ENCODE measurements at places on chromosomes 3 and 15.
A peak's percentile ranks its signal among the peaks of the same experiment; 100 is the strongest.

DNA sequence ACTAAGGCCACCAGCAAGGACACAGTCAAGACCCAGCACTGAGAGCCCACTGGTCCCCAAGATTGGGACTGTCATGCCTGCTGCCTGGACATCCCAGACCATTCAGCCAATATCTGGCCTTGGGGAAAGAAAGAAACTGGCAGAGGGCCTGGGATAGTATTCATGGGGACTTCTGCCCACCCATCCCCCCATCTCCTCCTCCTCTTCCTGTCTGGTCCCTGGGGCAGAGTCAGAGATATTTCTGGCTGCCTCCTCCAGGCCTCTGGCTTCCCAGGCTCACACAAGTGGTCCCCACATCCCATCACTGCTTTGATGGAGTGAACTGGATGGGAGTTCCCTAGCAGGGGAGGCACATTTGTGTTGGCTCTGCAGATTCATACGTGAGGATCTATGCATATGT, 4.2 kb upstream of the RASL12 start:
- H3K36me3 ChIP-seq, result no peaks in the 10 kb centered on the region
- peaks cover 31% of the 10 kb centered on the region for H3K27me3 ChIP-seq
- H3K4me3 ChIP-seq, result no peak overlapping the region

GRCh38 chr15:63970621-63971426, 75.5 kb downstream of the DAPK2 start:
- peak overlapping the region; percentile 86 for H3K27ac ChIP-seq
- H3K4me1 ChIP-seq, result peaks cover 25% of the 10 kb centered on the region
- peak; percentile 39 for DNase-seq
- H3K36me3 ChIP-seq, result peaks cover 2% of the 10 kb centered on the region
- H3K4me3 ChIP-seq, result peak overlapping the region; percentile 51
- peaks cover 6% of the 10 kb centered on the region for H3K27me3 ChIP-seq

DNA sequence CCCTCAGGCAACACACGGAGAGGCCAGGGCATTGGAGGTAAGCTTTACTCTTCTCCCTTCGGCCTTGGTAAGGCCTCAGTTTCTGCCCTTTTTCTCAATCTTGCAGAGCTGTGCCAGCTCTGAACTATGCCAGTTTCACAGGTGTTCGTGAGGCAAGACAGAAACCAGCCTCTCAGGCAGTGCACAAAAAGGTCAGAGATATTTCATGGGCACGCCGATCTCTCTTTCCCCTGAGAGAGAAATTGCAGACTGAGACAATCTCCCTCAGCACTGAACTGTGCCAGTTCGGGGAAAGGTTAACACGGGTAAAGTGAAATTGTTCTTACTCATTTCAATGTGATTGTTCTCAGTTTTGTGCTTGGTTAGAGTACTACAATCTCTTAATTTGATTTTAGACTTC, 88.5 kb downstream of the GMNC start:
- no peaks in the 10 kb centered on the region for H3K4me1 ChIP-seq
- no peak overlapping the region for H3K4me3 ChIP-seq
- no peaks in the 10 kb centered on the region for H3K36me3 ChIP-seq
- no peaks in the 10 kb centered on the region for H3K27me3 ChIP-seq

DNA sequence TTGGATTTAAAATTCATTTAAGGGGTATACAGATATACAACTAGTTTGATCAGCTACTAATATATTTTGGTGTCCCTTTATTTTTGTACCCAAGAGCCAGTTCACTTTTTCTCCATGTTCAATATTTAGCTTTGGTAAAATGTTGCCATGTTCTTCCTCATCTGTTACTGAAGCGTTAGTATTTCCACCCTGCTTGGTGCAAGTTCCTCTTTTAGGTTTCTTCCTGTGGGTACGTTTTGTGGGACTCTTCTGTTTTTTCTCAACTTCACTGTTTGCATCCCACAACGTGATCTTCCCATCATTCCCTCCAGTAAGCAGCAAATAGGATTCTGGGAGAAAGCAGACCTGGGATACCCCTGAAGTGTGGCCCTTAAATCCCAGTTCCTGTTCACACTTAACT, 14.1 kb downstream of the WDR53 start:
- H3K27me3 ChIP-seq, result no peaks in the 10 kb centered on the region
- no peak for DNase-seq
- H3K4me3 ChIP-seq, result peak overlapping the region; percentile 47
- H3K36me3 ChIP-seq, result peaks cover 12% of the 10 kb centered on the region
- H3K4me1 ChIP-seq, result peaks cover 14% of the 10 kb centered on the region

DNA sequence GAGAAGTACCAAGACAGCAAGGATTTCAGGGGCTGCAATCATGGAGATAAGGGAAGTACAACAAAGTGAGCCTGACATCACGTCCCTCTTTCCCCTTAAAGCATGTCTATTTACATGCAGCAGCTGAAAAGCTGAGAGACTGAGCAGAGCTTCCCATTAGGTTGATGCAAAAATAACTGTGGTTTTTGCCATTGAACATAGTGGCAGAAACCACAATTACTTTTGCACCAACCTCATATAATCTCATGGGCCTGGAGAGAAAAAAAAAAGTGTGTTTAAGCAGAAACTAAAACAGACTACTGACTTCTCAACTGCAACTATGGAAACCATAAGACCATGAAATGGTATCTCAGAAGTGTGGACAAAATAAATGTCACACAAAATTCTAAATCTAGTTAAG, 48.3 kb downstream of the CCDC12 start:
- peak overlapping the region; percentile 74 for H3K4me3 ChIP-seq
- peaks cover 94% of the 10 kb centered on the region for H3K4me1 ChIP-seq
- peak overlapping the region; percentile 97 for H3K27ac ChIP-seq
- DNase-seq, result no peak
- H3K36me3 ChIP-seq, result peaks cover 70% of the 10 kb centered on the region
- H3K27me3 ChIP-seq, result no peaks in the 10 kb centered on the region

- DNase-seq, result no peak
- H3K36me3 ChIP-seq, result no peaks in the 10 kb centered on the region
- peaks cover 6% of the 10 kb centered on the region for H3K27me3 ChIP-seq
- no peak overlapping the region for H3K27ac ChIP-seq
- no peaks in the 10 kb centered on the region for H3K4me1 ChIP-seq
These were observed 95.7 kb upstream of the SLC24A5 start for GRCh38 chr15:48025118-48025517.

- H3K4me3 ChIP-seq, result no peak overlapping the region
- no peaks in the 10 kb centered on the region for H3K27me3 ChIP-seq
- H3K27ac ChIP-seq, result no peak overlapping the region
- H3K36me3 ChIP-seq, result peaks cover 5% of the 10 kb centered on the region
These were observed 138.3 kb downstream of the LRIG1 start for GRCh38 chr3:66362541-66362941.

GRCh38 chr15:36347272-36347858, 232.1 kb upstream of the CDIN1 start:
- no peaks in the 10 kb centered on the region for H3K27me3 ChIP-seq
- no peak overlapping the region for H3K4me3 ChIP-seq
- no peak overlapping the region for H3K27ac ChIP-seq
- H3K4me1 ChIP-seq, result no peaks in the 10 kb centered on the region

DNA sequence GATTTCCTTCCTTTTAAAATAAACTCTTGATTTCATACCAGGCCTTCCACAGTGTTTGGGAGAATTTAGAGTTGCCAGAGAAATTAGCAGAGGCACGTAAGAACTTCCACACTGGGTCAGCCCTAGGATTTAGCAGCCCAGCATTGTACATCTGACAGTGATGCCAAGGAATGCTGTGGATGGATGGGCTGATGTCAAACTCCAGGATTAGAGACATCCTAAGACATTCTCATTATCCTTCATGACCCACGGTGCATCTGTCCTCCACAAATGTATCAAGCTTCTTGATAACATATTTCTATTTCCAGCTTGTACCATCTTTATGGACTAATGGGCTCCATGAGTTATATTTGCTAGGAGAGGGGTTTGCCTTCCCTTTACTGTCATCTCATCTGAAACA, 8.0 kb upstream of the TPM1 start:
- no peak for DNase-seq
- H3K27ac ChIP-seq, result no peak overlapping the region
- H3K4me3 ChIP-seq, result no peak overlapping the region
- peaks cover 4% of the 10 kb centered on the region for H3K4me1 ChIP-seq
- peaks cover 32% of the 10 kb centered on the region for H3K27me3 ChIP-seq

GRCh38 chr3:114144909-114145688, 33.8 kb downstream of the DRD3 start:
- H3K27me3 ChIP-seq, result no peaks in the 10 kb centered on the region
- no peaks in the 10 kb centered on the region for H3K36me3 ChIP-seq
- H3K4me3 ChIP-seq, result no peak overlapping the region
- no peak overlapping the region for H3K27ac ChIP-seq

GRCh38 chr15:44545913-44546802, 9.2 kb downstream of the EIF3J start:
- H3K4me3 ChIP-seq, result no peak overlapping the region
- H3K36me3 ChIP-seq, result peaks cover 43% of the 10 kb centered on the region
- peaks cover 53% of the 10 kb centered on the region for H3K4me1 ChIP-seq
- peak overlapping the region; percentile 82 for H3K27ac ChIP-seq
- DNase-seq, result no peak
- H3K27me3 ChIP-seq, result no peaks in the 10 kb centered on the region

- no peak overlapping the region for H3K27ac ChIP-seq
- H3K27me3 ChIP-seq, result peaks cover 10% of the 10 kb centered on the region
- H3K4me1 ChIP-seq, result no peaks in the 10 kb centered on the region
These were observed 228.9 kb upstream of the MANF start for GRCh38 chr3:51156147-51156546.

- no peaks in the 10 kb centered on the region for H3K27me3 ChIP-seq
- H3K27ac ChIP-seq, result peak overlapping the region; percentile 42
- peaks cover 7% of the 10 kb centered on the region for H3K4me1 ChIP-seq
- peaks cover 69% of the 10 kb centered on the region for H3K36me3 ChIP-seq
These were observed 7.9 kb downstream of the ACAA1 start for GRCh38 chr3:38129058-38129457.

- no peak for DNase-seq
- H3K27ac ChIP-seq, result no peak overlapping the region
- no peak overlapping the region for H3K4me3 ChIP-seq
These were observed 16.7 kb upstream of the CCDC174 start for GRCh38 chr3:14634763-14635400.

DNA sequence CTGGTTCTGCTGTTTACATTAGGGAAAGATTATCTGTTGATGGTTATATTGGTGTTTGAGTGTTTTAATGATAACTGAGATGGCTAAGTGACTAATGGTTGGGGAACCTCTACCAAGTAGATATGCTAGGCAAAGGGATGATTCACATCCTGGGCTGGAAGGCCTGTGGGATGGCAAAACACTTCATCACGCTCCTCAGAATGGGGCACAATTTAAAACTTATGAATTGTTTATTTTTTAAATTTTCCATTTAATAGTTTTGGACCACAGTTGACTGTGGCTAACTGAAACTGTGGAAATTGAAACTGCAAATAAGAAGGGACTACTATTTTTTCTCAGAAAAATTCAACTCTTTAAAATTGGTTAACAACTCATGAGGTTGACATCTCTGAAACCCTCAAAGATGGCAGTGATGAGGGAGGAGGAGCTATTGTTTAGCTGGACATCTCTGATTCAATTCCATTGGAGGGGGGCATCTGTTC, 100.5 kb upstream of the ZBED2 start:
- no peaks in the 10 kb centered on the region for H3K27me3 ChIP-seq
- H3K36me3 ChIP-seq, result no peaks in the 10 kb centered on the region
- DNase-seq, result no peak
- peaks cover 19% of the 10 kb centered on the region for H3K4me1 ChIP-seq
- H3K27ac ChIP-seq, result no peak overlapping the region
- no peak overlapping the region for H3K4me3 ChIP-seq

DNA sequence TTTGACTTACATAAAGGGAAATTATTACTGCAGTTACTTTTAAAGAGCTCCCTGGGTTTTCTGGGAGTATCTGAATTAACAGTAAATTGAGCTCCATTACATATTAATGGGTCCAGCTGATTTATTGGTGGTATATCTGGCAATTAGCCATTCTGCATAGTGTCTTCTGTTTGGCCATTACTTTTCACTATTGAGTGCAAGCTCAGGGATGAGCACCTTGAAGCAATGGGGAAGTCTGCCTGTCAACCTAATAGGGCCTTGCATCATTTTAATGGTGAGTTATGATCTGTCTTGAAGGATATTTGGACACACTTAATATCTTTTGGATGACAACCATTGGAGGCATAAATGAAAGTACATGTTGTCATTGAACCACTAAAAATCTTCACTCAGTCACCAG, 73.8 kb downstream of the MFSD1 start:
- peaks cover 7% of the 10 kb centered on the region for H3K27me3 ChIP-seq
- no peak overlapping the region for H3K27ac ChIP-seq
- peaks cover 3% of the 10 kb centered on the region for H3K36me3 ChIP-seq
- no peak overlapping the region for H3K4me3 ChIP-seq

DNA sequence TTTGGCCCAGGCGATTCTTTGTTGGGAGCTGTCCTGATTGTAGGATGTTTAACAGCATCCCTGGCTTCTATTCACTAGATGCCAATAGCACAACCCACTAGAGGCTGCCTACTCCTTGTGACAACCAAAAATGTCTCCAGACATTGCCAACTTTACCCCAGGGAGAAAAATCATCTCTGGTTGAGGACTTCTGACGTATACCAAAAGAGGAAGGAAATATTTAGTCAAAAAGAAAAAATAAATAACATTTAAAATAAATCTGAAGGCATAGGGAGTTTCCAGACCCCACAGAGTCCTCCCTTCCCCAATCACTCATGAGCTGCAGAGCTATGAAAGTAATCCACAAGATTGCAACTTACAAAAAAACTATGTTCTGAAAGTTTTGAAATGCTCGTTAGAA, 61.0 kb downstream of the MECOM start:
- H3K27me3 ChIP-seq, result no peaks in the 10 kb centered on the region
- H3K36me3 ChIP-seq, result no peaks in the 10 kb centered on the region
- DNase-seq, result peak; percentile 17
- peak overlapping the region; percentile 14 for H3K27ac ChIP-seq
- peak overlapping the region; percentile 17 for H3K4me3 ChIP-seq

GRCh38 chr3:47985381-47985780, 30.8 kb downstream of the MAP4 start:
- H3K27ac ChIP-seq, result no peak overlapping the region
- no peaks in the 10 kb centered on the region for H3K27me3 ChIP-seq
- H3K4me1 ChIP-seq, result peaks cover 9% of the 10 kb centered on the region
- no peak for DNase-seq
- H3K36me3 ChIP-seq, result peaks cover 14% of the 10 kb centered on the region
- H3K4me3 ChIP-seq, result no peak overlapping the region

DNA sequence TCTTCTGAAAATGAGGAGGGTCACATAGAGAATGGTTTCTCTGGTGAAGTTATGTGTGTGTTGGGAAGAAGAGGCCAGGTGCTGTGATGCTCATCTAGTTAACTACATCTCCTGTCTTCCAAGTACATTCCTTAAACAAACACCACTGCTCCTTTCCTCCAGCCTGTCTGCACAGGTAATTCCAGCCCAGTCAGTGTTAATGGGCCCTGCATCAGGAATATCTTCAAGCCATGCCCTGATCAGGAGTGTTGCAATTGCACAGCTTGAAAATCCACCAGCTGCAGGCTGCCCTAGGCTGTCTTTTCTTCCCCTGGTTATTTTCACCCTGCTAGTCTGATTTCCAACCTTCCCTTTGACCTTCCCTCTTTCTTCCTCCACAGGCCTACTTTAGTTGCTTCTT, 41.9 kb upstream of the LMOD3 start:
- no peak for DNase-seq
- no peaks in the 10 kb centered on the region for H3K4me1 ChIP-seq
- no peaks in the 10 kb centered on the region for H3K36me3 ChIP-seq
- H3K27ac ChIP-seq, result no peak overlapping the region
- H3K27me3 ChIP-seq, result no peaks in the 10 kb centered on the region
